ENCODE measurements at places on chromosomes 12 and 14.

DNA sequence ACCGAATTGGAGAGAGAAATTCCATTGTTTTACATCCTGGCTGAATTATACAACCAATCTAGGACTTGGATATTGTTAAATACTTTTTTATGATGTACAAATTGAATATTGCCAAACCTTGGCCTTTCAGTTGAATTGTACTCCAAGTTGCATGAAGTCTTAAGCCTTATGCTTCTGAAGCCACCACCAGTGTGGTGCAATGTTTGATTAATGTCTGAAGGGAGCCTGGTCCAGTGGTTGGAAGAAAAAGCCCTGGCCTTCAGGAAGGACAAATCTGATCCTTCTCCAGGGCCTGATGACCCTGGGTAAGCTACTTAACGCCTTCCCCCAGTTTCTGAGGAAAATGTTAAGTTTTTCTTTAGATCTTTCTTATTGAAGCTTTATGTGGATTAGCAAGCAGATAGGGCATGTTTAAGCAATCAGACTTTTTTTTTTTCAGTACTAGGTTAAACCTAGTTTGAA, 72.0 kb downstream of the PAPOLA start:
- DNase-seq: no peak

DNA sequence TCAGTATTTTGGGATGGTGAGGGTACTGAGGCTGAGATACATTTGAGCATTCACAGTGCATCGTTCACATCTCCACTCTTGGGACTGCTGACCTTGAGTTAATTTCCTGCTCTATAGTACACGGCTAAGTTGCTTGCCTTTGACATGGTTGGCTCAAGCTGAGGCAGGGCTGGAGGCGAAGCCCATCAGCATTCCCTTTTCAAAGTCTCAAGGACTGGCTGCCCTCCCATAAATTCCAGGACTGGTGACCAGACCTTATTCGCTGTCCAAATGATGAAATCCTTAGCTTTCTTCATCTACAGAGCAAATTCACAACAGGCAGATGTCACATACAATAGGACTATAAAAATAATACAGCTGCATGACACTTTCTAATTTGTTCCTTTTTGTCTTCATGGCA, 85.9 kb downstream of the SSPN start:
- no peak for DNase-seq

- no peak for DNase-seq
Measured at GRCh38 chr14:70982200-70982599, 74.9 kb downstream of the PCNX1 start.

GRCh38 chr14:54715811-54716210, 148.9 kb downstream of the SAMD4A start:
- DNase-seq: no peak

DNA sequence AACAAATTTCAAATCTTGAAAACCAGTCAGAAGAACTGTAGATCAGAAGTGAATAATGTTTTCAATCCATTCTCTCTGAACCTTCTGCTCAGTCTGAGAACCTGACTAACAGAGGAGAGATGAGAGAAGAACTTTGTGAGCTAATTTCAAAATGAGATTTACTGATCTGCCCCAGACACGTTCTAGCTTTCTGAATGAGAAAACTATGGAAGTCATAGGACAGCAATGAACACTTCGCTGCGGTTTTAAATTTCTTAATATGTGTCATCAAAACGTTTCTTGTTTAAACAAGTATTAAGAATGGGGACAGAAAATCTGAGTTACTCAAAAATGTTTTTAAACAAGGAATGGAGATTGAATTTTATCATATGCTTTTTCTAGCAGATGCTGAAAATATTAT, 66.6 kb upstream of the FAR2 start:
- no peak for DNase-seq

- no peak for DNase-seq
Measured at GRCh38 chr14:77964586-77964985, 164.7 kb downstream of the ADCK1 start.

- DNase-seq: no peak
Measured at GRCh38 chr12:57254506-57255280, 3.7 kb upstream of the STAC3 start.

DNA sequence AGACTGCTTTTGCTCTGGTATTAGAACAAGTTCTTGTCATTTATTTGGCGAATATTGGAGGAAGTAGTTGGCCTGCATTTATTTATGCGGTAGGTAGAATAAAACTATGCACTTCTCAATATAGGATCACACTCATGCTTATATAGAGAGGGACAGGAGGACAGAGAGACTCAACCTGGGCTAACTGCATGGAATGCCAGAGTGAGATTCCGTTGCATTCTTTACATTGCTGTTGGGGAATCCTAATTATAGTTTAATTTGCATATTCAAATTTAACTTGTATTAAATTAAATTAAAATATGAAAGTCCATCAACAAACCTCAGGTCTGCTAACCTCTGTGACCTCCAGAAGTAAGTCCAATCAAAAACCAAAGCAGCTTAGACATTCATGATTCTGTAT, 26.6 kb downstream of the OR10G3 start:
- no peak for DNase-seq

- DNase-seq: no peak
Measured at GRCh38 chr14:94868772-94869072, 98.8 kb upstream of the GSC start.

DNA sequence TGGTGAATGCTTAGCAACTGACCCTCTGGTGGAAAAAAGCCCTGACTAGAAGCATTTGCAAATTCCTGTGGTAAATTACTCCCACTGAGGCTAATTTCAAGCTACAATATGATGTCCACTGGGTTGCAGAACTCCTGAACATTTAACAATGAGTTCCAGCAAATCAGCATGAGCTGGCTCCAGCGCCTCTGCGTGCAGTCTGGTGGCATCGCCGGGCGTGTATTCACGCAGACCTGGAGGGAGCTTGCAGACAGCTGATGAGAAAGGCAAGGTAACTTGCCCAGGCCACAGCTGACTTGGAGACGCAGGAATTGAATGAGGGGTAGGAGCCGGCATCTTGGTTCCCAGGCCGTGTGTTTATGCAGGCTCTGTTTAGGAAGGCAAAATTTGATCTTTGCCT, 45.1 kb upstream of the KCNA1 start:
- no peak for DNase-seq

DNA sequence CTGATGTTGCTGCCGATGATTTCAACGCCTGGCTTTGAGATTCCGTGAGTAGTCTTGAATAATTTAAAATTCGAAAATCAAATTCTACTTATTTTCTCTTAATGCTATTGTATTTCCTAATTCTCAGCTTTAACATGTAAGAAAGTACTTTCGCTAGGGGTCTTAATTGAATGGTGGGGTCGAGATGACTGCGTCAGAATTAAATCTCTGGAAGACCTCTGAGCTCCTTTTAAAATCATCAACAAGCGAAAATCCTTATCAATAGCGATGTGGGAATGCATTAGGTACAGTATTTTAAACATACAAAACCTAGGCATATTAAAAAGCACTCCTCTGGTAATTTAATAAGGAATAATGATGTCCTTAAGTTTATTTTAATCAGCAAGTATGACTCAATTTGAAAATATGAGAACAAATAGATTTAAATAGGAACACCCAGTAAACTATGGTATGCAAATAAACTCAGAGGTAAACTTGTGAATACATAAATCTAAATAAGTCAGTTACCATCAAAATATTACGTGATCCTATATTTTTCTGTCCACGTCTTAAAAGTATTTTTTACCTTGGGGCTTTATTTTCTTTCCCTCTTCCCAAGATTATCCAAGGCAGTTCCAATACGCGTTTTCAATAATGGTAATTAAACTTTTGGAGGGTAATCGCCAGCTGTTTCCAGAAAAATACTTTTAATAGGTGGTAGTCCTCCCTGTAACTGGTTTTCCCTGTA, 1.4 kb downstream of the FOXA1 start:
- DNase-seq: no peak

DNA sequence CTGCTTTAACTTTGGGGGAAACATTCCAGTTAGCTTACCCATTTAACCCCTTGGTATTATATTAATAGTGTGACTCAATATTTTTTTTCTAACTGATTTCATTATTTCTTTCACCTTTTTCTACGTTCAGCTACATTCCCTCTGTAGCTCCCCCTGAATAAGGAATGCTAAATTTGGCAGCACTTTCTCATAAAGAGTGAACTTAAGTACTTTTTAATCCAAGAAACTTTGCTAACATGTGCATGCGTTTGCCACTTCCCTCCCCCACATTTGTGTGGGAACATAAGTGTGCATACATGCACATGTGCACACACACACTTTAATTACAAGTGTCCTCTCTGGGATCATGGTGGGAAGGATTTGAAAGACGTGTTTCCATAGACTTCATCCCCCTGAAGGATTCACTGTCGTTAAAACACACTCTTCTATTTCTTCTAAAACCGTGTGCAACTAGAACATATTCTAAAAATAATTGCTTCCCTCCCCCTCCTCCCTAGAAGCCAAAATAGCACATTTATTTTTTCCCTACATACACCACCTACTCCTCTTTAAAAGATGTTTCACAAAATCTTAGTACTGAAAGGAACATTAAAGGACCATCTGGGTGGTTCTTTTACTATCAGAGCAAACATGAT, 142.6 kb downstream of the PPM1H start:
- no peak for DNase-seq

DNA sequence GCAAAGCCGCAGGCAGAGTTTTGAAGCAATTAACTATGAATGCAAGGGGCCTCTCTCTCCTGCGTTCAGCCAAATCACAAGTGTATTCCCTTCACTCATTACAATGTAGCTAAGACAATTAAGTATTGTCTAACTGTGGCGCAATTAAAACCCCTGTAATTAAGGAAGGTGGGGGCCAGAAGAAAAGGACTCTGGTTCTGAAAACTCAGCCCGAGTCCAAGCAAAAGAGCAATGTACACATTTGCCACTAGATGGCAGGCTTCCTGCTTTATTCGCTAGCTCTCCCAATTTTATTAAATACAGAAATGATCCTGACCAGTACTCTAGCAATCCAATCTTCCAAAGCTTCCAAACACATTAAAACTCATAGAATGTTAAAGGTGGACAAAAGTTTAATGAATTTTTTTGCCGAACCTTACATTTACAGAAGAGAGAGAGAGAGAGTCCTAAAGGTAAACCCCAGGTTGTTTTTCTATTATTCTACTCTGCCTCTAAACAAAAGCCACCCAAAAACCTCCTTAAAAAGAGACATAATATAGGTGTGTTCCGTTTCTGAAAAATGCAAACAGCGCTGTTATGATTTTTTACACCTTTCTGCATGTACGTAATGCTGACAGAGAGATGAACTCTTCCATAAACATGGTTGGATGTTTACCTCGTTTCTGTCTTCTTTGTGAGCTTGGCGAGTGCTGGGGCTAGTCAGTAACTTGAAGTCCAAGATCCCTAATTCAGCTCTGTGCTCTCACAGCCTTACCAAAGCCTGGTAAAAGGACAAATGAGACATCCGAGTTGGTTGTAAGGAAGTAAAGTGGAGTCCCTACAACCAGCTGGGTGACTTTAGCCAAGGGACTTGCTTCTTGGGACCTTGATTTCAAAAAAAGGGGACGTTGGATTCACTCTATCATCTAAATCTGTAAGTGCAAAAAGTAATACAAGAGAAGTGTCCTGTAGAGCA, 50.9 kb upstream of the VASH1 start:
- DNase-seq: peak; percentile 34

GRCh38 chr12:88235183-88235833, 93.2 kb downstream of the TMTC3 start:
- DNase-seq: no peak

DNA sequence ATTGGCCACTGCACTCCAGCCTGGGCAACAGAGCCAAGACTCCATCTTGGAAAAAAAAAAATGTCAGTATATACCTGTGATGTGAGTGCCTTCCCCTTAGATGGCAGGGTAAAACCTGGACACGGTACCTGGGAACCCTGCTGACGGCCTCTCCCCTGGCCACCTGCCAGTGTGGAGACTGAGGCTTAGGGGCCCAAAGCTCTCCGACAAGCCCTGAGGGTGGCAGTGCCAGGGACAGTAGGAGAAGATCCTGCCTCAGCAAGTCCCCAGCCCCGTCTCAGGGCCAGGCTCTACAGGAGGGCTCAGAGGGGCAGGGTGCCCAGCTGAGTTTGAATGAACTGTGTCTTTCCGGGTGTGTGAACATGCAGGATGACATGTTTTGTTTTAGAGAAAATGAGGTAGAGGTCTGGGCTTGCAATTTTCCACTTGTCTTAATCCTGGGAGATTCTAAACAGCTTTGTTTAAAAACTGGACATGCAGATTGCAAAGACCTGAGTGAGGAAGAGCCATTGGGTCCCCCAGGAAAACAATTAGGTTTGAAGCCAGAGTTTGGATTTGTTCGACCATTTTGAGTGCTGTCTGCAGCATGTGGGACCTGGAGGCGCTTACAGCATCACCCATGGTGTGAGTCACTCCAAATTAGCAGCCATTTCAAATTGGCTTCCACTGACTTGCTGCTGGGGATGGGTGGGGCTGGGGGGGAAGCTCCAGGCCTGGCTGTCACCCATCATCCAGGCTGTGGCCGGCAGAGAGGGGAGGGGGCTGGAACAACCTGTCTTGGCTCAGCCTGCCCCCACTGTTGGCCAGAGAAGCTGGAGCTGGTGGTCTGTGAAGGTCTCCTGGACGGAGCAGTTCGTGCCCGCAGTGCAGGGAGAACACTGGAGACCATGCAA, 10.8 kb downstream of the TSPAN9 start:
- no peak for DNase-seq

GRCh38 chr12:58502226-58502625, 418.1 kb downstream of the LRIG3 start:
- DNase-seq: peak; percentile 15

DNA sequence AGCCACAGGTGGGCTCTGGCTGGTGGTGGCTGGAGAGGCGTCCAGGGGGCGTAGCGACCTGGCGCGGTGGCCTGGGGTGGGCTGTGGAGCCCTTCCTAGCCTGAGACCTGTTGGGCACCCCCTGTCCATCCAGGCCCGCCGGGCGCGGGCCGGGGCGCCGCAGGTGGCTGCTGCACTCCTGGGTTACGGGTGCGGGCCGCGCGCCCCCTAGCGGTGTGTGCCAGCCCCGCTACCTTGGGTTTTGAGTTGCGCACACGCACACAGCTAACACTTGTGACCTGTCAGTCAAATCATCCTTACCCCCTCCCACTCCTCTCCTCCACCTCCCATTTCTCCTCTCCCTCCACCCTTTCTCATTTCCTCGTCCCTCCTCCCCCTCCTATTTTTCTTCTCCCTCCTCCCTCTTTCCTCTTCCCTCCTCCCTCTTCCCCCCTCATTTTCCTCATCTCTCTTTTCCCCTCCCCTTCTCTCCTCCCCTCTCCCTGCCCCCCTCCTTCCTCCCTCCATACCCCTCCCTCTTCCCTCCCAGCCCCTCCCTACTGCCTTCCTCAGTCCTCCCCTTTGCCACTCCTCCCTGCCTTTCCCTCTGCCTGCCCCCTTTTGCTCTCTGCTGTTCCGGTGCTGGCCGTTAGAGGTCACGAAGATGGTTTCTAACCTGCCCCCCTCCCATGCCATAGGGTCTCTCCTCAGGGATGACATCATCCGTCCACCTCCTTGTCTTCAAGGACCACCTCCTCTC, 2.3 kb downstream of the MEG3 start:
- DNase-seq: peak; percentile 94

- no peak for DNase-seq
Measured at GRCh38 chr14:32018391-32019092, 58.6 kb upstream of the ARHGAP5 start.

- peak; percentile 37 for DNase-seq
Measured at GRCh38 chr14:59630288-59630963, 53.8 kb upstream of the CCDC175 start.
